NCI-H524 (cell line): ENCODE measurements at places on chromosomes 11 and 22.

GRCh38 chr22:33327348-33327860, 269.2 kb upstream of the SYN3 start:
- no peak for DNase-seq

DNA sequence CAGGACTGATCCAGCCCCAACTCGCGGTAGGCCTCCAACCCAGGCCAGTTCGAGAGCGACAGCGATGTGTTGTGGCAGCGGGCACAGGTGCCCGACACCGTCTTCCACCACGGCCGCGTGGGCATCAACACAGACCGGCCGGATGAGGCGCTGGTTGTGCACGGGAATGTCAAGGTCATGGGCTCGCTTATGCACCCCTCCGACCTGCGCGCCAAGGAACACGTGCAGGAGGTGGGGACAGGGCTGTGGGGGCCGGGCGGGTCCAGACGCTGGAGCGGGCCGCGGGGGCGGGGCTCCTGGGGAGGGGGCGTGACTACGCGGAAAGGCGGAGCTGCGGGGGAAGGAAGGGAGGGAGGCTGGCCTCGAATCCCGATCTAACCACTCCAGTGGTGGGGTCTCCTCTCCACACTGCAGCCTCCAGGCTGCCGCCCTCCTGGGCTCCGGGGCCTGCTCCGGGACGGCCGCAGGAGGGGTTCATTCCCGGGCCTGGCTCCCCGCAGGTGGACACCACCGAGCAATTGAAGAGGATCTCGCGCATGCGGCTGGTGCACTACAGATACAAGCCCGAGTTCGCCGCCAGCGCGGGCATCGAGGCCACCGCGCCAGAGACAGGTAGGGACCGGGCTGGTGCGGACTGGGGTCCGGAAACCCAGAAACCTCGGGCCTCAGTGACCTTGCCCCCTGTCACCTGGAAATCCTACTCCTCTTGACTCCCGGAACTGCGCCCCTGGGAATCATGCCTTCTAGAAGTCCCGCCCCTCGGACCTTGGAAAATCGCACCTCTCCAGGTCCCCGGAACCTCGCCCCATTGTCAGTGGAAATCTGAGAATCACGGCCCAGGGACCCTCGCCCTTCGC, 14.9 kb downstream of the TMEM258 start:
- no peak for DNase-seq

- DNase-seq = no peak
Measured at GRCh38 chr22:41181349-41182241, 23.5 kb upstream of the L3MBTL2 start.

- DNase-seq = no peak
Measured at GRCh38 chr22:46147471-46148267, 2.7 kb upstream of the PPARA start.

DNA sequence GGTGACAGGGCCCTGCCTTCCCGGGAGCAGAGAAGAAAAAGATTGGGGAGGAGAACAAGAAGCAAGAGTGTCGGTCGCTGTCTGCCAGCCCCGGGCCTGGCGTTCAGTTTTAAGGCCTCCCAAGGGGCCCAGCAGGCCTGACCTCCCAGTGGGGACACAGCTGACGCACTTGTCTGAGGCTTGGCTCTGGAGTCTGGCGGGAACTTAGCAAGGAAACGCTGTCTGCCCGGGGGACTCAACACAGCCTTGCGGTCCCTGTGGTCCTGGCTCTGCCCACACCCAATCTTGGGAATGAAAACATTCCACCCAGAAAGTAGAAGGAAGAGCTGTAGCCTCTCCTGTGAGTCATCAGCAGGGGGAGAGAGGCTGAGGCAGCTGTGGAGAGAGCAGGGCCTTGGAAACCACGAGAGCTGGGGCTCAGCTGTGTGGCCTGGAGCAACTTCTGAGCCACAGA, 54.4 kb downstream of the TRAF6 start:
- DNase-seq = no peak

- DNase-seq = no peak
Measured at GRCh38 chr11:123590296-123590912, 64.0 kb downstream of the SCN3B start.

GRCh38 chr11:78109081-78110015, 29.7 kb upstream of the NDUFC2 start:
- peak; percentile 97 for DNase-seq

GRCh38 chr11:68852628-68853027, 10.9 kb upstream of the CPT1A start:
- no peak for DNase-seq

GRCh38 chr11:1557904-1558774, 13.9 kb downstream of the DUSP8 start:
- DNase-seq = no peak

- DNase-seq = no peak
Measured at GRCh38 chr11:108891143-108891542, 226.3 kb downstream of the DDX10 start.

DNA sequence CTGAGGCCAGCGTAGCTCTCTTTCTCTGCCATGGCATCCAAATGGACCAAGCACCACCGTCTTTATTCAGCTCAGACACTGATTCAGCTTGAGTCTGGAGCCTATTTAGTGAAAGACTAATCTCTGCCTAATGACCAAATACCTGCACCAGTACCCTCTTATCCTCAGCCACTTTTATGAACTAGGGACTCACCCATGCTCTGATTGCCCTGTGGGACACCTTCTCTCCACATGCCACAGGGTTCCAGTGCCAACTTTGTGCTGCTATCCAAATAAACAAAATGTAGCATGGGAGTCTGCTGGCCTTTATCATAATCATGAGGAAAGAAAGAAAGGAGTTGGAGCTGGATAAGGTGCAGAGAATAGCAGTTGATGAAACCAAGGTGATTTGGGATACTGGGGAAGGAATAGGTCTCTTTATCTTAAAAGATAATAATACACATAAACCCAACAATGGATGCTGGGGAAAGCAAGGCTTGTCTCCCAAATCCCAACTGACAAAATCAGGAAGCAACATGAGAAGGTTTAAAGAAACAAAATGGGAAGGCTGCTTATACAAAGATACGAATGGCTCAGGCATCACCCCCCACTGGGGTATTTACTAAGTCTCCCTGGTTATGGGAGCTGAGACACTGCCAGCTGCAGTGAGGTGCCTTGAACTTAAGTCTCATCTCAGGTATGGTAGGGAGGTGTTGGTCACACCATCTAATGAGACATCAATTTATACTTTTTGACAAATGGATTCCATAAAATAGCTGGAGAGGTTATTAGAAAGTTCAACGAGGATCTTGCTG, 63.3 kb downstream of the SYT9 start:
- DNase-seq = no peak

- no peak for DNase-seq
Measured at GRCh38 chr11:637593-638521, 788 bp downstream of the DRD4 start.

GRCh38 chr11:106854429-106854828, 163.8 kb downstream of the GUCY1A2 start:
- no peak for DNase-seq

DNA sequence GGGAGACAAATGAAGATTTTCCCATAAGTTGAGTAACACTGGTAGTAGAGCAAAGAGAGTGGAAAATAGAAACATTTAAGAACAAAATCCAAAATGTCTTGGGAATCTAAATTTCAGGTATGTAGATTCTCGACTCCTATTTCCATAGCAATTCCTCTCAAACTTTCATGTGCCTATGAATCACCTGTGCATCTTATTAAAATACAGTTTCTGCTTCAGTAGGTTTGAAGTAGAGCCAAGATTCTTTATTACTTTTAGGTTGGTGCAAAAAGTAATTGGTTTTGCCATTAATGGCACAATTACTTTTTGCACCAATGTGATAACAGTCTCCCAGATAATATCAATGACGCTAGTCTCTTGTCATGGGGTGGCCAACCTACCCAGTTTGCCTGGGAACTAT, 115.3 kb upstream of the SLC5A12 start:
- no peak for DNase-seq

GRCh38 chr22:36546932-36547331, 18.0 kb upstream of the EIF3D start:
- no peak for DNase-seq

DNA sequence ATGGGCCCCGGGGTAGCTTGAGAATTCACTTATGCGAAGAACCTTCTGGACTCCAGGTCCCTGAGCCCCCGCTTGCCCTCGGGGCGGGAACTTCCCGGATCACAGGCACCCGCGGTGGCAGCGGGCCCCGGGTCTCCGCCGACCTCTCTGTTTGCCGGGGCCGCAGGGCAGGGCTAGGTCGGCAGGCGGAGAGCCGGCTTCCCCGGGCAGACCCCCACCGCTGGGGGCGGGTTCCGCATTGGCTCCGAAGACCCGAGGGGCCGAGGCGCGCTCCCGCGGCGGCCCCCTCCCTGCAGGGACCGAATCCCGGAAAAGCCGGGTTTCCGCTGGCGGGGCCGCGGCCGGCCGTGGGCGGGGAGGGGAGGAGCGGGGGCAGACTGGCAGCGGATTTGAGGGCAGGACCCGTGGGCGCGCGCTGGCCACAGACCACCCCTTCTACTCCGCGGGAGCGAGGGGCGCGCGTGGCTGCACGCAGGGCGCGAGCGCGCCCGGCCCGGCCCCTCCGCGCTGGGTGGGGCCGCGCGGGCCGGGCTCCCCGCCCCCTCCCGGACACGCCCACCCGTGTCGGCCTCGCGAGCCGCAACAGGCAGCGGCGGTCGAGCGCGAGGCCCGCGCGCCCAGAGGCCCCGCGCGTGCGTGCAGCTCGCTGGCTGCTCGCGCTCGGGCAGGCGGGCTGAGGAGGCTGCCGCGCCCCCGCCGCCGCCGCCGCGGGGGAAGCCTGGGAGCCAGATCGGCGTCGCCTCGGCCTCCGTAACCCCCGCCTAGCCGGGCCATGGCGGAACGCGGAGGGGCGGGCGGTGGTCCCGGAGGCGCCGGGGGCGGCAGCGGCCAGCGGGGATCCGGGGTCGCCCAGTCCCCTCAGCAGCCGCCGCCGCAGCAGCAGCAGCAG, at the start of gene PACS1:
Gene PACS1, plus strand, starts transcription at position 558 of the 889 bp plus-strand sequence. Its CDS starts 215 bp downstream, at position 773.
- DNase-seq = no peak

- DNase-seq = no peak
Measured at GRCh38 chr22:30015846-30016245, 64.4 kb upstream of the HORMAD2 start.

DNA sequence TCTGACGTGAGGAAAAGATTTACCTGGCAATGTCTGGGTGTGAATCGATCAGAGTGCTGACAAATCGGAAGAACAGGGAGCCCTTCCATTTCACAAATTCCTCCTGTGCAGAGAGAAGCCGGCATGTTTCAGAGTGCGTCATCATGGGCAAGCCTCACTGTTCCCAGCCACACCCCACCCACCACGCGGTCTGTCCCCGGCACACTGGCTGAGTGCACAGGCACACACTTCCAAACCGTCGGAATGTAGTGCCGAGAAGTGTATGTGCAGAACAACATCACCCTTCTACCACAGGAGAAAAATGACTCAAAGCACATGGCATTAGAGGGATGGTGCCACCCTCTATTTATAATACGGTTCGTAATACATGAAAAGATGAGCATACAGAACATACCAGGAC, 47.5 kb downstream of the NCAPD3 start:
- no peak for DNase-seq

GRCh38 chr11:74171630-74171968, 510 bp downstream of the PPME1 start:
- no peak for DNase-seq

DNA sequence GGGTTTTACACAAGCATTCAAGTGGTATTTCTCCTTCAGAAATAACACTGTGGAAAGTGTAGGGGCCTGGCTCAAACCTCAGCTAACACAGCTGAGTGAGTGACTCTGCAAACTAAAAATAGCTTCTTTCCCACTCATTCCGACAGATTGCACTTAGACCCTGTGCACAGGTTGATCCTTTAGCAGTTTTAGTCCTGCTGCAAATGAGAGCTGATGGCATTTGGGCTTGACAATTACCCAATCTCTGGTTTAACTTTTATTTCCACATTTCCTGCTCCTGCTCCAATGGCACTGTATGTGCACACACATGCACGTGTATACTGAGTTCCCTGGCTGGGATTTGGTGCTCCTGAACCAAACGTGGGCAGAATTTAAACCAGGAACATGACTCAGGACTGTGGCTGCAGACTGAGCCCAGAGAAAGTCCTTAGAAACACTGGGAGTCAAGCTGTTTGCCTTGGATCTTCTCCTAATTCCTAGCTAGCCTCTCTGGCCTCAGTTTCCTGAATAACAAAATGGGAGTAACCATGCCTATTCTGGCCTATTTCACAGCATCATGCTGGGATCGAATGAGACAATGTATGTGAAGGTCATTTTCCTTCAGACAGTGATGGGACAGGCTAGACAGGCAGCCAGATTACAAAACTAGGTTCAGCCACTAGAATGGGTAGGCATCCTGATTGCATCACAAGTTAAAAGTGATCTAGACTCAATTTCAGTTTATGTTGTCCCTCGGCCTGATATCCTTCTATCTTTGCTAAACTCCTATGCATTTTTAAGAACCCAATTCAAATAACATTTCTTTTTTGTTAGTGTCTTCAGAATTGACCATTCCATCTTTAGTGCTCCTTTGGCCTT, 58.2 kb downstream of the SERGEF start:
- DNase-seq = no peak

GRCh38 chr22:50581950-50582492, 628 bp downstream of the CHKB start:
- no peak for DNase-seq

GRCh38 chr11:119730789-119731386, 1.9 kb upstream of the NECTIN1 start:
- DNase-seq = peak; percentile 79

DNA sequence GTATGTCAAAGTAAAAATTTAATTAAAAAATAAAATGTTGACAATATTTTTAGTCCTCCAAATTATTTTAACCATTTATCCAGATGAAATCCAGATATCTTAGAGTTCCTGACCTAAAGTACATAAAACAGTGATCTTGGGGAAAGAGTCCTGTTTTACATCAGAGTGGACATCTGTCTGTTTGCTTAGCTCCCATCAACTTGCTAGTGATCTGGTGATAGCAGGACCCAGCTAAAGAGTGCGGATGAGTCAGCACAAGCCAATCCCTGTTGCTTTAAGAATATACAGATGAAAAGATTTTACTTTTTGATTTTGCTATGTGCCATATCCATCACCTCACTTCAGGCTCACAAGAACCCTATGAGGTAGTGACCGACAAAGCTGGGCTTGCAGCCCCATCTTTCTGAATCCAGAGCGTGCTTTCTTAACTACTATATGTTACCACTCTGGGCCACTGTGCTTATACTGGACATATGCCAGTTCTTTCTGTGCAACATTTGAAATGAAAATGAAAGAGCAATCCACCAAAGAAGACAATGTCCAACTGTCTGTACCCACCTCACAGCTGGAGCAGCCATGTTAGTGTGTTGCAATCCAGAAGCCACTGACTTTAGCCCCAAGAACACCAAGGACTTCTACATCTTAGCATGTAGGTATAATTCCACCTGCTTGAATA, 167.6 kb upstream of the SESN3 start:
- DNase-seq = no peak

- no peak for DNase-seq
Measured at GRCh38 chr11:110807801-110808200, 95.6 kb upstream of the ARHGAP20 start.

- DNase-seq = no peak
Measured at GRCh38 chr22:32478994-32479393, 4.4 kb downstream of the FBXO7 start.
